IMR-90 (cell line): ENCODE measurements at places on chromosomes 6 and 20. TPM values are rescaled to one million over a fixed set of nuclear protein-coding genes. Genes with fewer than 3 reads are reported as not detected.

The SCRT2 gene
- total RNA-seq, result not detected in 2 replicates

The TP53TG5 gene
- total RNA-seq, result not detected in 2 replicates

The ZBTB9 gene
- 5.4 and 5.6 TPM in 2 replicates for total RNA-seq

The CGA gene
- not detected in 2 replicates for total RNA-seq

The PPP1R16B gene
- not detected in 2 replicates for total RNA-seq

The HCRTR2 gene
- under 0.01 TPM in 1 of 2 replicates, not detected in the other for total RNA-seq

The SAMD3 gene
- 3.0 and 3.1 TPM in 2 replicates for total RNA-seq

The MCCD1 gene
- total RNA-seq, result not detected in 2 replicates

The GABRR1 gene
- not detected in 2 replicates for total RNA-seq

The RBM12 gene
- total RNA-seq, result 65.8 and 69.4 TPM in 2 replicates

The STAU1 gene
- 35.3 and 43.9 TPM in 2 replicates for total RNA-seq

The CST5 gene
- total RNA-seq, result not detected in 2 replicates

The TAF8 gene
- 19.7 and 22.8 TPM in 2 replicates for total RNA-seq

The CAP2 gene
- 14.5 and 16.1 TPM in 2 replicates for total RNA-seq

The CRISP2 gene
- not detected in 2 replicates for total RNA-seq

The CDH4 gene
- 1.6 and 2.2 TPM in 2 replicates for total RNA-seq

The ZBTB22 gene
- total RNA-seq, result 5.8 and 6.8 TPM in 2 replicates

The EYS gene
- total RNA-seq, result under 0.01 TPM in 2 replicates

The CHD6 gene
- total RNA-seq, result 26.7 and 31.7 TPM in 2 replicates

The VSTM2L gene
- under 0.01 and 0.18 TPM in 2 replicates for total RNA-seq

The CCN6 gene
- total RNA-seq, result not detected in 2 replicates

The ARFGEF2 gene
- total RNA-seq, result 39.1 and 40.5 TPM in 2 replicates

The PPP1R14C gene
- total RNA-seq, result not detected in 2 replicates

The FERMT1 gene
- total RNA-seq, result 1.7 and 2.3 TPM in 2 replicates

The WFDC10B gene
- total RNA-seq, result not detected in 2 replicates

The GLP1R gene
- total RNA-seq, result not detected in 2 replicates

The CALHM6 gene
- 0.72 and 0.83 TPM in 2 replicates for total RNA-seq

The PDYN gene
- total RNA-seq, result not detected in 2 replicates

The ZNF391 gene
- 0.18 and 0.28 TPM in 2 replicates for total RNA-seq
